Activated effector memory CD4-positive, alpha-beta T cell treated with anti-CD3 and anti-CD28 coated beads, Interleukin-2, amount 50 U/mL, for 16 hours (primary cell): ENCODE measurements at places on chromosomes 7 and 10.

DNA sequence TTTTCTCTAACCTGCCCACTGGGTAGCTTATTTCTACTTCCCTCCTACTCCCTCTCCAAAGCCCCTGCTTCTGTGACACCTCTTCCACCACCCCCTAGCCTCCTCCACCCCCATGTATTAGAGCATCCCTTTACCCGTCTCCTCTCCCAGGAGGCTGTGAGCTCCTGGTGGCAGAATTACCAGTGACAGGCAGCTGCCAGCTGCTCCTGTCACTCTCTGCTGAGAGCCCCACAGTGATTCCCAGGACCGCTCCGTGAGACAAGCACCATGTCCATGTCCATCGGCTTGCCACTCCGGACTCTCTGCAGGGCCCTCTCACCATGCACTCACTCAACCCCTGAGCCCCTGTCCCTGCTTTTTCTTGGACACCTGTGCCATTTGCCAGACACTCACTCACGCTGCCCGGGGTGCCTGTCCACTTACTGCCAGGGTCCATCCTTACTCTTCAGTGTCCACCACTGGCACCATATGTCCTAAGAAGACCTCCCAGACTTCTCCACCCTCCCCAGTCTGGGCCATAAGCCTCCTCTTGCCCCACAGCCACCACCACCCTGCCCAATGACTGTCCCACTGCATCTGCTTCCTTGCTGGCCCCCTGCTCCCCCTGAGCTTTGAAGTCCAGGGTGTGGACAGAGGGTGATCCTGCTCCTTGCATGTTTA is 9.8 kb downstream of the WDFY4 start:
- DNase-seq = no peak

DNA sequence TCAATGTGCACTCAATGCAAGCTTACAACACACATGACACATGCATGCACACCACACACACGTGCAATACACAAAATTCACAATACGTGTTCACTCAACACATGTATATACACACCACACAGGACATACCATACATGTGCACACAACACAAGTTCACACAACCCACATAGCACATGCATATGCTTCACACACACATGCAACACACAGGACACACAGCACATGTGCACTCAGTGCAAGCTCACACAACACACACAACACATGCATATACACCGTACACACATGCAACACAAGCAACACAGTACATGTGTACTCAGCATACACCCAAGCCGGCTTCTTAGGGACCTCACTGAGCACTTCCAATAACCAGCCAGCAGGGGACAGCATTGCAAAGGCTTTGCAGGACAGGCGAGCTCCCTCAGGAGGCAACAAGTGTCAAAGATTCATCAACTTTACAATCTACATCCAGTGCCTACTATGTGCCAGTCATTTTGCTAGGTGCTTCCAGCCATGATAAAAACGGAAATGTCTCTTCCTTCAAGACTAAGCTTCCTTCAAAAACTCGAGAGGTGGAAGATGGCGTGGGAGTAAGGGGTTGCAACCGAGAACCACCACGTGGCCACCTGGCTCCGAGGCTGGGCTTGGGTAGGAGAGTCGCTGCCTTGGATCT is 61.1 kb downstream of the JCAD start:
- DNase-seq = peak; percentile 86

- no peak for DNase-seq
Observed at GRCh38 chr10:71378336-71379117, 18.2 kb upstream of the CDH23 start.

- no peak for DNase-seq
Observed at GRCh38 chr10:101744267-101744666, 31.6 kb downstream of the FGF8 start.

DNA sequence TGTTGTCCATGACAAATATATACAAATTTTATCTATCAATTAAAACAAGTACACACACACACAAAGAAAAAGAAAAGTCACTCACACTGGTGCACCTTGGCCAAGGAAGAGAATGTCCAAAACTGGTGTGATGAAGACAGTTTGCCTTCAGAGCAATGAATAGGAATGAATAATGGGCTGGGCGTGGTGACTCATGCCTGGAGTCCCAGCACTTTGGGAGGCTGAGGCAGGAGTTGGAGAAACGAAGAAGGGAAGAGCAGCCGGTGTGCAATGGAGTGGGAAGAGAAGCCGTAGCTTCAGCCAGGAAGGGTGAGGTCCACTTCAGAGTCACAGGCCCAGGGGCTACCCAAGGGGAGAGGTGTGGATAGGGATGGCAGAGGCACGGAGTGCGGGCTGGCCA is 253.6 kb downstream of the CCSER2 start:
- no peak for DNase-seq

DNA sequence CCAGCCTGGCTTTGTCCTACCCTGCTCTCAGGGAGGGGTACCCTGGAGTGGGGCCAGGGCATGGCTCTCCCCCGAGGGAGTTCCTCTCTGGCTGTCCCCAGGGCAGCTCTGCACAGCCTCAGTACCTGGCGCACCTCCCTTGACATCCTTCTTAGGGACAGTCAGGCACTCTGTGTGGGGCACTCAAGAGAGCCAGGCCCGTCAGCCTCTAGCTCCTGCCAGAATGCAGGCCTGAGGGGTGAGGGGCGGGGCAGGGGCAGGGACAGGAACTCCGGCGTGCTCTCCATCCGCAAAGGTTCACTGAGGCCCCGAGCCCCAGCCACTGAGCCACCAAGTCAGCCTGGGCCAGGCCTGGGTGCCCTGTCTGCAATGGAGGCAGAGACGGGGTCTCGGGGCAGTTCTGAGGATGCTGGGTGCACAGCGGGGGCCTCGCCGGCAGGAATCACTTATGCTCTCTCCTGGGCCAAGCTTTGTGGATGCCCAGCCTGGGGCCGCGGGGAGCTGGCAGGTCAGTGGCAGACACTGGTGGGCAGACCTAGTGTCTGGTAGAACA is 10.1 kb downstream of the LIMK1 start:
- no peak for DNase-seq

- no peak for DNase-seq
Observed at GRCh38 chr7:151871189-151871735, 5.7 kb downstream of the PRKAG2 start.

DNA sequence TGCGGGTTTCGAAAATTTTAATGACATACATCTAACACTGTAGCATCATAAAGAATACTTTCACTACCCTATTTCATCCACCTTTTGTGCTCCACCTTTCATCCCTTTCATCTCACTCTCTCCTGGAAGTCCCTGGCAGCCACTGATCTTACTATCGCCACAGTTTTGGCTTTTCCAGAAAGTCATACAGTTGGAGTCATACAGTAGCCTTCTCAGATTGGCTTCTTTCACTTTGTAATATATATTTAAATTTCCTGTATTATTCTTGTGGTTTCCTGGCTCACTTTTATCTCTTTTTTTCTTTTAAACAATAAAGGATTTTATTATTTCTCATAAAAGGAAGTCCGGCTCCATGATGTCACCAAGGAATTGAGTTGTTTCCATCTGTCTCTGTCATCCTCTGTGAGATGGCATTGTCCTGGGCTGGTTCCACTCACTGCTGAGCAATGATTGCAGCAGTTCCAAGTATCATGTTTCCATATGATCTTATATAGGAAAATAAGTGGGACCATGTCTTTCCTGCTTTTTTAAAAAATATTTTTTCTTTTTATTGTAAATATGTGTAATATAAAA is 626.3 kb downstream of the POM121L12 start:
- no peak for DNase-seq
